ENCODE measurements at places on chromosomes 7 and 10.

DNA sequence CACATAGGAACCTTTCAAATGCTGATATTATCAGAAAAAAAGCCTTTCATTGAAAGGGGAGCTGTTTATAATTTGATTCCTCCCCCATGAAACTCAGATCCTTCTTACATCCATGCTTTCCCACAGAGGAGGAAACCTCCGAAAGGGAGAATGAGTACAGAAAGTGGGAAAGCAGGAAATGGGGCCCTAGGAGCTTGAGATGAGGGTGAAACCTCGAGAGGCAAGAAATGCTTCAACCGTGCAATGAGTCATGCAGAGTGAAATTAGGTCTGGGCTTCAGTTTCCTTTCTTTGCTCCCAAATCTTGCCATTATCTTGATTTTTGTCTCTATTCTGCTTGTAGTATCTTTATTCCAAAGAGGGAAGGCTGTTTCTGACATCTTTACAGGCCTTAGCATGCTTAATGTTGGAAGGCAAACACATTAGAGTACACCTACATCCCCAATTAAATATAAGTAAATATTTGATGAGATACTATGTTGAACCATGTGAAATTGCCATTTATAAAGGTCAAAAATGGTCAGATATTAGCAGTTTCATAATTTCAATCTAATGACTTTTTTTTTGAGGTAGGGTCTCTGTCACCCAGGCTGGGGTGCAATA is 79.1 kb downstream of the NAMPT start:
- no peak for DNase-seq

- no peak for DNase-seq
Measured at GRCh38 chr10:1468811-1469210, 268.5 kb downstream of the ADARB2 start.

DNA sequence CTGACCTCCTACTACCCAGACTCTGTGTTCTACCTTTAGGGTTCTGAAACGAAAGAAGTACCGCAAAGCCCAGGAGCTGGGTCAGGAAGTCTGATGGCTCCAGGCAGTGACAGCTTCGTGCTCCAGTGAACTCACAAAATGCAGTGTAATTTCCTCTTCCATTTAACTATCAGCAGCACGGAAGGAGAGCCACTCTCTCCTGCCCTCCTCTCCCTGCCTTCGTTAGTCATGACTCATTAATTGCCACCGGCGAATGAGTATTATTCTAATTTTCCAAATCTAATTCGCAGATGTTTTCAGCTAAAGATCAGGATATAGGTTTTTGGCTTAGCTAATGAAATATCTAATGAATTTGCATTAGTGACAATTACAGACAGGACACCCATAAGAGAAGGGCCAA is 1262.0 kb downstream of the TYW1 start:
- DNase-seq = no peak

DNA sequence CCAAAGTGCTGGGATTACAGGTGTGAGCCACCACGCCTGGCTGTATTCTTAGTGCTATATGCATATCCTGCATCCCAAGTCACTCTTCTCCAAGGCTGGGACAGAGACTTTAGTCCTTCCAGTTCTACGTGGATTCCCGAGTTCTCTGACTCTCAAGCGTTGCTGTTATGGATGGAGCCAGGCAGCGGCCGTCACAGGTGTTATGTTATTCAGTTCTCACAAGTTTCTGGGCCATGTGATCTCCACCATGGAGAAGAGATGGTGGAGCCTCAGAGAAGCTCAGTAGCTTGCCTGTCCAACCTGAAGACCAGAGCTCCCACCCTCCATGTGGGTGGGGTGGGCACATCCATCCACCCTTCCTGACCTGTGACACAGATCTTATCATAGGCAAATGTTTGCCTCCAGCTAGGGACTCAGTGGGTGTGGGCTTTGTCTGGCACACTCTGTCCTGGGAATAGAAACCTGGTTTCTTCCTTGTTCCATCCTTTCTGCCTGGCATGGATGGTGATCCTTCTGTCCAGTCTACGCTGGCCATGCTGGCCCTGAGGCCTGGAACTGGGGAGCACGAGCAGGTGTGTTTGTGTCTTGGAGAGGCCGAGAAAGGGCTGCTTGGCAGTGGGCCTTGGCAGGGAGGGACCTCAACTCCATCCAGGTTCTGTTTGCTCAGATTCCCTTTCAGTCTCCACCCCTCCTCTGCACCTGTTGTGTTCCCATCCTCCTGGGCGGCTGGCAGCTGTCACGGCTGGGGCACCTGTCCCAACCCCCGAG is 55.3 kb downstream of the NEURL1 start:
- DNase-seq = no peak

- no peak for DNase-seq
Measured at GRCh38 chr10:24495666-24496460, 227.8 kb downstream of the ARHGAP21 start.

GRCh38 chr10:20302033-20302432 is 485.8 kb downstream of the PLXDC2 start:
- DNase-seq = no peak

GRCh38 chr10:14820775-14821154 is 17.1 kb downstream of the CDNF start:
- DNase-seq = no peak

DNA sequence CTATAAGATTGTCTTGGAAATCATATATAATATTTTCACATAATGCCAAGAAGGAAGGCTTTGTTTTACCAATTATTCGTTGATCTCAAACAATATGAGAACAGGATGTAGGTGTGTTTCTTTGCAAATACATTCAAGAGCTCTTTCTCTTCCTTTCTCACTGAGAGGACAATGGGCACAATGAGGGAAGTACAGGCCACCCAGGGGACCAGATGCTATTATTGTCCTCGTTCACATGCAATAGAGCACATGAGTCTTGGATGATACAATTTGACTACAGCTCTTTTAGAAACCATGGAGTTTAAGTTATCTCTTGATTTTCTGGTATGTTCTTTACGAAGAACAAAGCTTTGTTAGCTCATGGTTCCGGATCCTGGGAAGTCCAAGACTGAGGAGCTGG is 323.7 kb upstream of the KLF6 start:
- no peak for DNase-seq

DNA sequence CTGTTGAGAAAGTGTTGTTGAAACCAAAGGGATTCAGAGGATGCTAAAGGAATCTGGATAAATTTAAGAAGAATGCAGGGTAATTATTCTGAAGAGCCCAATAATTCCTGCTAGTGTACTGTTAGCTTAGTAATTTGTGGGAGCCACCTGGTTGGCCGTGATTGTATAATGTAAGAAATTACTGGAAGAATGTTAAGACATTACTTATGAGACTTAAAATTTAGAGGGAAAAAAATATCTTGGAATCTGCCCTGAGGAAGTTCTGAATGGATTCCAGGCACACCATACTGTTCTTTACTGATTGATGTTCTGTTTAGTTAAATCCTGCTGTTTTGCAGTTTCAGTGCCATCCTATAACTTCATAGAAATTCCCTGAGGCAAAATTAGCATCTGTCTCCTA is 155.0 kb upstream of the RHOBTB1 start:
- no peak for DNase-seq

GRCh38 chr10:110326351-110327032 is 21.8 kb upstream of the SMNDC1 start:
- no peak for DNase-seq

DNA sequence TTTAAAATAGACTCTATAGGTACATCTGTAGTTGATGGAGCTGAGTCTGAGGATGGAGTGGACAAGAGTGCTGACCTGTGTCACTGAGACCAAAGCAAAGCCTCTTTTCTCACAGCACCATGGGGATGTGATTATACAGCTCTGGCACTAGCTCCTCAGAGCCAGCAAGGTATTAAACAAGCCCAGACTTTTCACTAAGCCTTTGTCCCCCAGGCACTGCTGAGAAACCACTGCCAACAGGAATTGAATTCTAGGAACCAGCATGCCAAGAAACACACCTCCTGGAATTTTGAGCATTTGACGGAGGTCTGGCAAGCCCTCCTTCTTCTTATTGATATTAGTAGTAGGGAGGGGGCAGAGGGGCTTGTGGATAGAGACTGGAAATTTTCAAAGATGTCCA is 147.0 kb downstream of the C1GALT1 start:
- DNase-seq = no peak

DNA sequence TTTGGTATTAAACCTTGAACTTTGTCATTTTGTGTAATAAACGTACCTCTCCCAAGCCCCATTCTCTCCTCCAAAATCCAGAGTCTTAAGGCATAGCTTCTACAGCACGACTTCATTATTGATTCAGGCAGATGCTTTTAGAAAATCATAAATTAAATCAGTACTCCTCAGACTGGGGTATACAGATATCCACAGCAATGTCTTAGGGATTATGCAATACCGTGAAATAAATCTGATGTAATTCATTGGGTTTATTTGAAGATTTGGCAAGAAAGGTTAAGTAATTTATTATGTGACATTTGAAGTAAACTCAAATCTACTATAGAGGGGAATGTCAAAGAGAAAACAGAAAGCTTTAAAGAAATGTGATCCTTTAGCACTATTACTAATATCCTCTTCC is 246.1 kb upstream of the PLXDC2 start:
- DNase-seq = no peak

DNA sequence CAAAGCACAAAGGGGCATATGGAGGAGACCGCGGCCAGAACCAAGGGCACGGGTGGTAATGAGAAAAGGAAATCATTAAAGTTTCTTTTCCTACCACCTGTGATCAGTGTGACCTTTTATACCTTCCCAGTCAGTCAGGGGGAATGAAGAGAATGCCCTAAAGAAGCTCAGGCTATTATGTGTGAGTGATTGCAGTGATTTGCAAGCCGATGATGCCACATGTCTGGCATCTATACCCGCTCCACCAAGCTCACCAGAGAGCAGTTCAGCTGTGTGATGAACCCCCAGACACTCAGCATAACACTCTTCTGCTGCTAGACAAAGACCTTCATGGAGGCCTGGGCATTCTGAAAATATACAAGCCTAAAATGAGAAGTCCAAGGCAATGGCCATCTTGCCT is 106.2 kb upstream of the AGK start:
- no peak for DNase-seq

- DNase-seq = no peak
Measured at GRCh38 chr10:4372601-4373000, 453.4 kb upstream of the AKR1E2 start.

DNA sequence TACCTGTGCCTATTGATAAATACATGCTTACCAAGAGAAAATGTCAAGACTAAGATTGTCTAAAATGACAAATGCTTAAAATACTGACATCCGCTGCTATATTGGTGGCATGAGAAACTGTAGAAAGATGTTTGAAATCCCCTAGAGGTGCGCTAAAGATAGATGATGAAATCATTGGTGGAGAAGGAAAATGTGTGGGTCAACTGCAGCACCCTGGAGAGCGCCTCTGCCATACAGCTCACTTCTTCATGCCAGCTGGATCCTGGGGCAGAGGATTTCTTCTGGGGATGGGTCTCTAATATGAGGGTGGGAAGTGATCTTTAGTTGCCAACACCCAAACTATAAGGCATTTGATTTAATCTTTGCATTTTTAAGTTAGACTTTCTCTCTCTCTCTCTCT is 680.4 kb upstream of the POM121L12 start:
- no peak for DNase-seq

DNA sequence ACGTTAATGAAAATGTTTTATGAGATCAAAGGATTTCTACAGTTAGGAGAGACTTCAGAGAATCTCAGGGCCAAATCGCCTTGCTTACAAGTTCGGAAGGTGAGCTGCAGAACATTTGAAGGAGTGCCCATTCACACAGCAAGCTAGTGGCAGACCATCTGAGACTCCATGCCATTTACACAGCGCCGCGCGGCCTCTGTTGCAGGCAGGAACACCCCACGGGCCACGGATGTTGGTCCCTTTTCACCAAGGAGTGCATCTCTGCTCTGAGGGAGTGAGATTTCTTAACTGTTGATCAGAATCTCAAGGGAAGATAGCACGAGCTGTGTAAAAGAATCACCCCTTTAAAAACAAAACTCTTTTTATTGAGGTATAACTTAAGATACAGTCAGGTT is 1.8 kb downstream of the UBE3C start:
- no peak for DNase-seq

DNA sequence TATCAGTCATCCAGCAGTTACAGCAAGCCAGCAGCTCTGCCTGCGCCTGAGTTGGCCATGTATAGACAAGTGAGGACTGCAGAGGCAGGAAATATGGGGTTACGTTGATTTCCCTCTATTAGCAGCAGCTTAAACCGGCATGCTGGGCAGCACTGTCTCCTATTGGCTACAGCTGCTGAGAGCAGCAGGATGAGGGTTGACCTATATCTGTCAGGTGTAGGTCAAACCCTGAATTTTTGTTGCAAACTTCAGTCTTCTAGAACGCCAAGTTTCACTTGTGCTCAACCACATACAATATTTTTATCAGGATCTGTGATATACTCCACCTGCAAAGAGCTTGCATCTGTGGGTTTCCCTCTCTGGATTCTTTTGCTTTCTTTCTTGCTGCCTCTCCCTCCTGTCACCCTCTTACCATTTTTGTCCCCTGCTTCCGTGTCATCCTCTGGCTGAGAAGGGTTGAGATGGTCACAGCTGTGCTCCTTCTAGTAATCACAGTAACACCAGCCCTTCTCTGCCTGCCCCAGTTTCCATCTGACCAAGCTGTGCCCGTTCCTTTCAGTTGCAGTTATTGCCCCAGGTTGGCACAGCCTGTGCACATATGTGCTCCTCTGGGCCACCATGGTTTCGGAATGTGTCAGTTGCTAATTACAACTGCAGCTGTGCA is 23.8 kb upstream of the GLCCI1 start:
- DNase-seq = peak; percentile 25

- no peak for DNase-seq
Measured at GRCh38 chr10:71085689-71086438, 126.5 kb upstream of the UNC5B start.

All from NK-92 treated with Interleukin-12 subunit alpha and Interleukin-12 subunit beta, amount 100 ng/mL, for 24 hours (cell line).